ENCODE measurements at places on chromosomes 3 and 15. TPM values are rescaled to one million over a fixed set of nuclear protein-coding genes. Genes with fewer than 3 reads are reported as not detected.

Gene RSL24D1
- total RNA-seq = 133 TPM

Gene A4GNT
- total RNA-seq = not detected

Gene SLC35G2
- total RNA-seq = 1.9 TPM

Gene TIGIT
- 14.6 TPM for total RNA-seq

Gene CLDN11
- total RNA-seq = not detected

Gene CELSR3
- total RNA-seq = 13.1 TPM

Gene EMC7
- total RNA-seq = 39.5 TPM

Gene C3orf85
- total RNA-seq = not detected

Gene CCDC33
- not detected for total RNA-seq

Gene LDHAL6B
- total RNA-seq = not detected

Gene GRK7
- total RNA-seq = not detected

DNA sequence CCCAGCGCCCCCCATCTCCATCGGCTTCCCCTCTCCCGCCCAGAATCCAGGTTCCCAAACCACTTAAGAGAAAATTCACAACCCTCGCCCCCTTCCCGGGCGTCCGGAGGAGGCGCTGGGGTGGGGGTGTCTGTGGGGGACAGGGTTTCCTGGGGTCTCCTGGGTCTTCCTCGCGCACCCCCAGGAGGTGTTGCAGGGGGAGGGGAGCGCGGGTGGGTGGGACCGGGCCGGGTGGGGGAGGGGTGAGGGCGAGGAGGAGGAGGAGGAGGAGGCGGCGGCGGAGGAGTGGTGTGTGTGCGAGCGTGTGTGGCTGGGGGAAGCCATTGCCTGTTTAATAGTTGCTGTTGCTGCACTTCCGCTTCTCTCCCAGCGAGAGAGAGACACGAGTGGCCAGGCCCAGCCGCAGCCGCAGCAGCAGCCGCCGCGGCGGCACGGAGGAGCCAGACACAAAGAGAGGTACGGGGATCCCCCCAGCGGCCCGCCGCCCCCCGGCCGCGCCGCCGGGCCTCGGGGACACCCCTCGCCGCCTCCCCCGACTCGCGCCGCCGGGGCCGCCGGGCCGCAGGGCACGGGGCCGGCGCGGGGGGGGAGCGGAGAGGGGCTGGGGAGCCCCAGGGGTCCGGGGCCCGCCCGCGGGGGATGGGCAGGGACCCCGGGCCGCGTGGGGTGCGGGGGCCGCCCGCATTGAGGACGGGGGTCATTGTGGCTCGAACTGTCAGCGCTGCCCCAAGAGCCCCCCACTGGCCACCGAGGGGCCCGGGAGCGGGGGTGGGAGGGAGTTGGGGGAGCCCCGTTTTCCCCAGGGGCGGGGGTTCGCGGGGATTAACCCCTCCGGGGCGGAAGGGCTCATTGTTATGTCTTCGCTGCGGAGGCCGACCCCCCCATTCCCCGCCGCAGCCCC, at the start of gene UBE2E1:
Gene UBE2E1, plus strand, starts transcription at position 323 of the 901 bp plus-strand sequence. CDS start 1,315 bp downstream, outside the sequence.
- DNase-seq = peak; percentile 70

DNA sequence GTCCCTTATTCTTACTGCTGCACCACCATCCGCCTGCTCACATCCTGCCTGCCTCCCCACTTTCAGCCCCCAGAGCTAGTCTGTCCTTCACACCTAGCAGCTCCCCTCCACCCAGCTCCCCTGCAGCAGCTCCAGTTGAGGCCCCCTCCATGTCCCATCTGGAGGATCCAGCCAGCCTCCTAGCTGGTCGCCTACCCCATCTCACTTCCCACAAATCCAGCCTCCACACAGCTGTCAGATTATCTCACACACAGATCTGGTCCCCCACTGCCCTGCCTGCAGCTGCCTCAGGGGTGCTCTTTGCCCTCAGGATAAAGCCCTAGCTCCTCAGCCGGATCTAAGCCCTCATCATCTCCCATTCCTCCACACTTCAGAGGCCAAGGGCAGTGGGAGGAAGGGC, 8.8 kb upstream of the SEMA7A start:
- DNase-seq = no peak

DNA sequence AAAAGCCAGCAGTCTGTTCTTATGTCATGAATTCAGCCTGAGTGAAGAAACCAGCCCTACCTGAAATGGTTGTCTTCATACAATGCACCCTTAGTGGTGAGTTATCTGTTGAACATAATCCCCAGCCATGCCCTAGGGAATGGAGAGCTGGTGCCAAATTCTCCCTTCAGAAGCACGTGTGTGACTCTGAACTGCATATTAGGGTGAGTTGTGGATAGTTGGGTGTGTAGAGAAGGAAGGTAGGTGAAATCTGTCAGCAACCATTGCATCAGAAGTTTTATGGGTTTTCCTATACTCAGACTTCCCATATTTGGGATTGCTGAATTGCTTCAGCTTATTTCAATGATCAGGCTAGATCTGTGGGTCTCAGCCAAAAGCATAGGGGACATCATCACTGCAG, 46.5 kb upstream of the TP63 start:
- DNase-seq = no peak

GRCh38 chr15:22966321-22967083, 13.7 kb downstream of the CYFIP1 start:
- DNase-seq = no peak

- no peak for DNase-seq
Measured at GRCh38 chr3:54671511-54671910, 256.3 kb downstream of the LRTM1 start.

- no peak for DNase-seq
Measured at GRCh38 chr15:77162872-77163633, 92.1 kb upstream of the TSPAN3 start.

DNA sequence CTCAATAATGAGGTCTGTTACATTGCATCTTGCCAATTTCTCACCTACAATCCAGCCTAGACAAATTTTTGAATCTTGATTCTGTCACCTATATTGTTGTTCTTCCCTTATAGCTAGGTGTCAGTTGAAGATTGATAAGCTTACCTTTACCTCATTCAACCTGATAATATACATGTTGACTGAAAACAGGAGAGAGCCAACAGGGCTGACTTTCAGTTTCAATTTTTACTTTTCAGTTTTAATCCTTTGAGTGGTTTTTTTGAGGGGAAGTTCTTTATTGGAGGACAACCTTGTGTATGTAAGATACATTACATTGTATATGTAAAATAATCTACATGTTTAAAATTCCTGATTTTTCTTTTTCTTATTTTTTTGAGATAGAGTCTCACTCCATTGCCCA, 5.8 kb downstream of the ATP13A5 start:
- no peak for DNase-seq

- DNase-seq = no peak
Measured at GRCh38 chr3:142278451-142278850, 53.1 kb upstream of the GK5 start.

DNA sequence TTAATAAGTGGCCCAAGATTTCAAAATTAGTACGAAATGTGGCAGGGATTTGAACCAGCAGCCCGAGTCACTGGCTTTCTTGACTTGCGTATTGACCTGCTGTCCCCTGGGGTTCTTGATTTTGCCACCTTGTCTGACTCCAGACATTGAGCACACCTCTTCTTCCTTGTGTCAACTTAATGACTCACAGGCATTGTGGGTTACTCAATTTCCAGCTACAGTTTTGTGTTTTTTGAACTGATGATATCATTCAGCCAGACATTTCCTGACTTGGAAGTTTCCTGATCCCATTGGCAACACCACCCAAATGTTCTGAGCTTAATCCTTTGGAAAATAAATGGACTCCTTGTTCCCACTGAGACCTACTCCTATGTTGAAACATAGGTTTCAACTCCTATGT, 64.2 kb downstream of the MOBP start:
- DNase-seq = no peak

- no peak for DNase-seq
Measured at GRCh38 chr3:22536541-22536940, 666.6 kb upstream of the UBE2E2 start.

DNA sequence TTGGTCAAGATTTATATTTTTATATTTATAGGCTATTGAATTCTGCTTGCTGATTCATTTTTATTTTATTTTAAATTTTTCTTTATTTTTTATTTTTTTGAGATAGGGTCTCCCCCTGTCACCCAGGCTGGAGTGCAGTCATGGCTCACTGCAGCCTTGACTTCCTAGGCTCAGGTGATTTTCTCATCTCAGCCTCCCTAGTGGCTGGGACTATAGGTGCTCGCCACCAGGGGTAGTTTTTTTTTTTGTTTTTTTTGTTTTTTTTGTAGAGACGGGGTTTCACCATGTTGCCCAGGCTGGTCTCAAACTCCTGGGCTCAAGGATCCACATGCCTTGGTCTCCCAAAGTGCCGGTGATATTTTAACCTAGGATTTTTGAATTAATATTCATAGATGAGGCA, 31.2 kb downstream of the NR2E3 start:
- DNase-seq = no peak

DNA sequence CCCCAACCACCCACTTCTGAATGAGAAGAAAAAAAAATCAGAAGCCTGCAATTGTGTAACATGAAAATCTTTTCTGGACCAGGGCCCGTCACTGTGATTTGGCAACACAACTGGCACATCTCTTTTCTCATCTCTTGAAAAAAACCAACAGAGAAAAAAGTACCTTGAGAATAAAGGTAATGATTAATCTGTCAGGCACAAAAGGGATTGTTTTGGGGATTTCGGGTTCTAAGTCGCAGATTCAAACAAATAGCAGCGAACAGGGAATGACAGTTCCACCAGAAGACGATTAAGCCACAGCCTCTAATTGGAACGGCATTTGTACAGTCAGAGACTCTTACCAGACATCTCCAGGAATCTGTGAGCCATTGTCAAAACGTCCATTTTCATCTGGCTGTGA, at the start of gene AQP9:
Gene AQP9, plus strand, starts transcription at position 276 of the 400 bp plus-strand sequence. CDS start 185 bp downstream, outside the sequence.
- no peak for DNase-seq

GRCh38 chr3:127182848-127183714, 9.8 kb upstream of the PRR23E start:
- DNase-seq = no peak

- DNase-seq = no peak
Measured at GRCh38 chr3:105323274-105323599, 43.5 kb upstream of the ALCAM start.

DNA sequence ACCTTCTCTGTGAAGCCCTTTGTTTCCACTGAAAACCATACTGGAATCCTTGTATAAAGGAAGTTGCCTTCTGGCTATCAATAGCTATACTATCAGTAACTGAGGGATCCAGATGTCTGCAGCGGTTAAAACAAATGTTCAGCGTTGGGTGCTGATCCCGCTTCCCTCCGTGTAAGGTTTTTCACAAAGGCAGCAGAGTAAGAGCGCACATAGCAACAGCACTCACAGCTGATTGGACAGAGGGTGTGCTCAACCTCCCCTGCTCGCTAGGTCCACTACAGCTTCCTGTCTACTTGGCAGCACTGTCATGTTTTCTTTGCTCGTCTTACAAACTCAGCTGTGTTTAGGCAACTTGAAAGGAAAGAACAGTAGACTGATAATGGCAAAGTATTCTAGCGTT, 27.3 kb downstream of the ATOSA start:
- peak; percentile 10 for DNase-seq

GRCh38 chr15:40070166-40070557, 31.2 kb upstream of the SRP14 start:
- no peak for DNase-seq

GRCh38 chr3:182392182-182392937, 400.9 kb upstream of the ATP11B start:
- no peak for DNase-seq

DNA sequence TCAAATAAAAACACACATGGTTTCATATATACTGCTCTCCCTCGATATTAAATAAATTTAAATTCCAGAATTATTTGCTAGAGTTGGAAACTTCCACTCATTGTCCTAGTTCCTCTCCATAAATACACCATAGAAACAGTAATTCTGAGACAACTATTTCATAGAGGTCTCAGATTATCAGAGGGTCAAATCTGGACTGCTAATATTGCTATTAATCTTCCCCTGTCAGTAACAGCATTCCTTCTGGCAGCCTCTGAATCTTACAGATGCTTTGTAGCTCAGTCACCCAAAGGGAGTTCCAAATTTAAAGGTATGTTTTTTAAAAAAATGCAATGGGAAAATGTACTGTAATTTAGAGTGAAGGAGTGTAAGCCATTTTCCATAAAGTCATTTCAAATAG, 428.8 kb downstream of the PYDC2 start:
- no peak for DNase-seq

GRCh38 chr15:49023354-49023753, 22.9 kb downstream of the SECISBP2L start:
- no peak for DNase-seq

- no peak for DNase-seq
Measured at GRCh38 chr3:38623539-38623938, 25.9 kb downstream of the SCN5A start.

GRCh38 chr15:90594301-90594738, 64.6 kb downstream of the CRTC3 start:
- DNase-seq = peak; percentile 74

GRCh38 chr3:177705976-177706823, 508.9 kb upstream of the TBL1XR1 start:
- DNase-seq = no peak

DNA sequence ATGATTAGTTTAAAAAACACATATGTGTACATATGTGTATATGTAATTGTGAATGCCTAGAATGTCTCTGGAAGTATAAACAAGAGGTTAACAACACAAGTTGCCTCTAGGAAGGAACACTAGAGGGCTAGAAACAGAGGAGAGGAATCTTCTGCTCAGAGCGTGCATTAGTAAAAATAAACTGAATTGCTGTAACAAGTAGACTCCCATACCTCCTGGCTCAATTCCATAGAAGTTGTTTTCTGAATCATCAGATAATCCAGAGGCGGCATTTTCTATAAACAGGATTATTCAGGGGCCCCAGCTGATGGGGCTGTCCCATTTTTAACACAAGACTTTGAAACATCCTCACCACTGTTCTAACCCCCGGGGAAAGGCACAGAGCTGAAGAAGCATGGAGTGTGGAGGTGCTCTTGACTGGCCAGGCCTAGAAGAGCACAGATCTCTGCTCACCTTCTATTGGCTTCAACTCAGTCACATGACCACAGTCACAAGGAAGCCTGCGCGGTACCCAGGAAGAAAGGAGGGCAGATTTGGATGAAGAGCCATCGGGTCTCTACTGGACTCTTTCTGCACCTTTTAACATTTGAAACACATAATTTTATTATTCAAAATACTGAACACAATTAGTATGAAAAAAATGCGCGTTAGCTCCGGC, 145.7 kb downstream of the TLE3 start:
- no peak for DNase-seq

- DNase-seq = no peak
Measured at GRCh38 chr15:53126144-53126543, 336.0 kb upstream of the ONECUT1 start.

DNA sequence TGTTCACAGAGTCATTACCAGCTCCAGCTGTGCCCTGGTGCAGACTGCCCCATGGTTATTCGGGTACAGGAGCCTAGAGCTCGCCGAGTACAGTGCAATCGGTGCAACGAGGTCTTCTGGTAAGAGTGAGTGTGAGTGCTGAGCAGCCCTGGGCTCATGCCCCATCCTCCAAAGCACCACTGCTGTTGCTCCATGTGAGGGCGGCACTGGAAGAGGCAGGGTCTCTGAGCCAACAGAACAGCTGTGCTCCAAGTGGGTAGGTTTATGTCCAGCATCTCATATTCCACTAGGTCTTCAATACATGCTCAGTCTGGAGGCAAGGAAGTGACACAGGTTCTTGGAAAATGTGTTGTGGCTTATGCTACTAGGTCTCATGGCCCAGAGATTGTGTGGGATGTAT, 19.5 kb upstream of the P4HTM start:
- peak; percentile 23 for DNase-seq

GRCh38 chr15:39267685-39268084, 313.2 kb upstream of the THBS1 start:
- no peak for DNase-seq

- DNase-seq = no peak
Measured at GRCh38 chr15:82768414-82769054, 37.3 kb downstream of the FSD2 start.

All from activated naive CD4-positive, alpha-beta T cell treated with anti-CD3 and anti-CD28 coated beads, Interleukin-2, amount 50 U/mL, for 72 hours (primary cell).